ENCODE measurements at places on chromosomes 2 and 18. TPM values are rescaled to one million over a fixed set of nuclear protein-coding genes. Genes with fewer than 3 reads are reported as not detected.

DNA sequence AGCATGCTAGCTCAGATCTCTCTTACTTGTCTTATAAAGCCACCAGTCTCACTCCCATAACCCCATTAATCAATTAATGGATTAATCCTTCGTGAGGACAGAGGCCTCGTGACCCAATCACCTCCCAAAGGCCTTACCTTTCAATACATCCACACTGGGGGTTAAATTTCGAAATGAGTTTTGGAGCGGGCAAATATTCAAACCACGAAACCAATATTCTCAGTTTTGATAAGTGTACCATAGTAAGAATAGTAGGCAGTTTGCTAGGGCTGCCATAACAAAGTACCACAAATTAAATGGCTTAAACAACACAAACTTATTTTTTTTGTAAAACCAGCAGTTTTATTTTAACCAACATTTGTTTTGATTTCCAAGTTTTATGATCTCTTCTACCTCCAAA, 15.2 kb downstream of the HIBCH start:
- DNase-seq, result no peak

DNA sequence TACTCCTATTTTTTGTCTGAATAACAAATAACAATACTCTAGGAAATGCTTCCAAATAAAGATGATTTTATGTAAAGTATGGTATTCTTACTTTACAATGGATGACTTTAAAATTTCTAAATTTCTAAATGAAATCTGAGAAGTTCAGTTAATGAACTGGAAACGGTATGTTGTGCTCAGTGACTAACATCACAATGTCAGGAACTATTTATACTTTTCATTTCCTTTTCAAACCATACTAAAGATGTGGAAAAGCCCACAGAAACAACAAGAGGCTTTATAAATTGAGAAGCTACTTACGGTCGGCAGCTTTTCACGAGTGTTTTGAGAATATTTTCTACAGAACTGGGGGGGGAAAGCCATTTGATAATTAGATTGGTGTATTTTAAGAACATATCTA, 31.1 kb downstream of the PSME4 start:
- DNase-seq, result no peak

- DNase-seq, result no peak
Observed at GRCh38 chr18:13287372-13287771, 68.8 kb downstream of the LDLRAD4 start.

GRCh38 chr18:75638776-75639471, 211.4 kb upstream of the SMIM21 start:
- no peak for DNase-seq

DNA sequence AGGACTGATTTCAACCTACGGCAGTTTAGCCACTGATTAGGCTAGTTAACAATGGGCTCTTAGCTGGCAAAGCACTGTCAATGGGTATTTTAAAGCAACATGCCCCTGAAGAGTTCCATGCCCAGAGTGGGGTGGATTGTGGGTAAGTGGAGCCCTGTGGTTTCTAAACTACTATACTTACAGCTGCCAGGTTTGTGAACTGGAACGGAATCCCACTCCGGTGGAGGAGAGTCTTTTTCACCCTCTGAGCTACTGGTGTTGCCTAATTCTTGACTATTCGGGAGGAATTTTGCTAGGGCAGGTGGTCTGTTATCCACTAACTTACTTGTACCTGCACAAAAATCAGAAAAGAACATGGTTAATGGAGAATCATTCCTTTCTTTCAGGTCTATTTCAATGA, 52.6 kb downstream of the ZAP70 start:
- no peak for DNase-seq

- no peak for DNase-seq
Observed at GRCh38 chr2:217402761-217403383, 543.0 kb upstream of the TNP1 start.

Gene ANKRD39
- 24.5 TPM for total RNA-seq

- DNase-seq, result no peak
Observed at GRCh38 chr2:173226899-173227698, 127.6 kb upstream of the CDCA7 start.

DNA sequence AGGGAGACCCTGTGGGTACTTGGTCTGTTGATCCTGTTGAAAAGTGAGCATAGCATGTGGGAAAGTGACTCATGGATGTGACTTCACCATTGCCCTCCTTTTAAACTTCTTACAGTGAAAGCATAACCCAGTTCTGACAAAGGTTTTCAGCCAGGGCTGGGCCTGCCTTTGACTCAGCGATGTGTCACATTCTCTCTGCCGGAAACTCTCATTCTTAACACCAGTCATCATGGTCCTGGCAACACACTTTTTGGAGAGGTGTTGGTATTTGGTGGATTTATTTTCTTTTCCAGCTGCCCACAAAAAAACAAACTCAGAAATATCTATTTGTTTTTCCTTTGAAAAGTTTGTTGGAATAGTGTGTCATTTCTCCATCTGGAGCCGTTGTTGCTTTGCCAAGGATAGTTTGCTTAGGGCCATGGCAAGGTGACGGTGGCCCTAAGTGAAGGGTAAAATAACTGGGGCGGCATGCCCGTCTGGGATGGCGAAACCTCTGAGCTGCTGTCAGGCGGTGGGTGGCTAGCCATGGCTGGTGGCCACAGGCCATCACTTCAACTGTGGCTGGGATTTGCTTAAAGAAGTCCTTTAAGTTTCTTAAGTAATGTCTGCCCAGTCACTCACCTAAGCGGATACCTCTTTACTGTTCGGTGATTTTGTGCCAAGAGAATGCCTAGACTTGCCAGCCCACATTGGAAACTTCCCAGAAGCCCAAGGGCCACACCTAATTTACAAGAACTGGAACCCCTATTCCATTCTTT, 123.3 kb downstream of the LTBP1 start:
- DNase-seq, result no peak

Gene SERPINB10
- total RNA-seq, result not detected

DNA sequence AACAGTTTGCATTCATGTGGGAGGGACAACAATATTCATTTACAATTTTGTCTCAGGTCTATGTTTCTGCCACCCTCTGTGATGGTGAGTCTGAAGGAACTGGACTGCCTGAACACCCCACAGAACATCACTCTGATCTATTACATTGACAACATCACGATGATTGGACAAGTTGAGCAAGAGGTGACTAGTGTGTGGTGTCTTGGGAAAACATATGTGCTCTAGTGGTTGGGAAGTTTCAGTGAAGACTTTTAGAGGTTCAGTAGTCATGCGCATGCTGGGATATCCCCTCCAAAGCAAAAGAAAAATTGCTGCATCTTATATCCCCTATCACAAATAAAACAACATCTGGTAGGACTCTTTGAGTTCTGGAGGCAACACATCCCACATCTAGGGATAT, 18.6 kb upstream of the CTLA4 start:
- DNase-seq, result no peak

GRCh38 chr18:3704556-3705344, 254.8 kb downstream of the TGIF1 start:
- no peak for DNase-seq

GRCh38 chr2:175035806-175036205, 30.6 kb upstream of the CHN1 start:
- DNase-seq, result no peak

Measured in CD4-positive, alpha-beta memory T cell (primary cell).